COLO829 (cell line): ENCODE measurements at places on chromosomes 2 and 18.

DNA sequence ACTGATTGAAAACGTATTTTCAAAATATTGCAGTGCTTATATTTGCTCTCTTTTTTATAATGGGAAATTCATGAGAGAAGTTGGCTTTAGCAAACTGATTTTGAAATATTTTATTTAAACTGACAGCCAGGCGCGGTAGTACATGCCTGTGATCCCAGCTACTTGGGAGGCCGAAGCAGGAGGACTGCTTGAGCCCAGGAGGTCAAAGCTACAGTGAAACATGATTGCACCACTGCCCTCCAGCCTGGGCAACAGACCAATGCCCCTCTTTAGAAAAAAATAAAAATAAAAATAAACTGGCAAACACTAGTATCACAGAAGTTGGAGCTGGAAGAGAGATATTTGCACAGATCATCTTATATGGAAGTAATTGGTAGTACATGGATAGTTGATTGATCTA lies 20.7 kb downstream of the ZBTB7C start:
- no peak for DNase-seq

DNA sequence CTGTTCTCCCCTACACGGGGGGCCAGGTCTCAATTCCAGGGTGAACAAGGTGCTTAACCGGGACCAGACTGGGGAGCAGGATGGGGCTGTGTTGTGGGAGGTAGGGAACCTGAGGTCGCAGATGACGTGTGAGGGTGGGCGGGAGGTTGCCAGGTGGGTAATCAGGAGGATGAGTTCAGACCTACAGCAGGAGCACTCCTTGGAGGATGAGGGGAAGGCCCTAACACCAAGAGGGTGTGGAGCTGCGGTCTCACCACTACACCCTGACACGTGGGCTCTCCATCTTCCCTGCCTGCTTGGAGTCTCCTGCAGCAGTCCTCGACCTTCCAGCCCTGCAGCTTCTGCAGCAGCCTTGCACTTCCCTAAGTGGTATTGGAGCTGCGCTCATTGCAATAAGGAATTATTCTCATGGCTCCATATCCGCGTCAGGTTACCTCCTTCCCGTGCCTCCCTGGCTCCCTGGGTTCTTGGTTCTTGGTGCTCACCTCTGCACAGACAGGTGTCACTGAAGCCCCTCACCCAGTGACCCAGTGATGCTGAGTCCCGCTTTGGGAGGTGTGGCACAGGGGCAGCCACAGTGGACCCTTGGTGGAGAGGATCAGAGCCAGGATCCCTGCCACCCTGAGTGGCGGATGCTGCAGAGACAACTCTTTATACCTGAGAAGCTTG lies 15.5 kb downstream of the SH3BP4 start:
- no peak for DNase-seq

- no peak for DNase-seq
Observed at GRCh38 chr2:134140251-134140661, 113.6 kb upstream of the MGAT5 start.

DNA sequence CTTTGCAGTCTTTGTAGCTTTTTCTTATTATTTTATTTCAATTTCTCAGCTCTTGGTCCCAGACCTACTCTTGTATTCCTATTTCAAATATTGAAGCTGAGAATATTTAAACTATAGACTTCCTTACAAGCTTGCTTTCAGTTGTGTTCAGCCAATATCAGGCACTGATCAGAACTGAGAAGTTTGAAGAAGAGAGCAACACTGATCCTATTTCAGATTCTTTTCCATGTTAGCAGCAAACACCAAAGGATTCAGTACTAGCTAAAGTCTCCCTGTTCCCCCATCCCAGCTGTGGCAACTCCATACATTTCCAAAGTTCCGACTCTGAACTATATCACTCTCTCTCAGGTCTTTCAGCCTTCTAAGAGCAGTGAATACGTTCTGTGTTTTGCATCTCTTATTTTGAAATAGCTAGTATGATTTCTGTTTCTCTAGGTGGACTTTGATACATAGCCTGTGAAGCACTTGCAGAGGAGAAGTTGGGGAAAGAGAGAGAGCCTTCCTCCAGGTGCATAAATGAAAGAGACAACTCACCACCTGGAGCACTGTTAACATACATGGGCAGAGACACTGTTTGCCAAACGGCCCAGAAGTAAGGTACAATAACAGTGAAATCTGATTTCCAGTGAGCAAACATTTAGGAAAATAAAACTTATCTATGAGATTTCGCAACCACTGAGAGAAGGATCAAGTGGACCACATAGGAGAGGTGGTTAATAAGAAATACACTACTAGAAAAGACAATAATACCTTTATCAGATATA lies 135.0 kb upstream of the ZNF804A start:
- DNase-seq, result no peak

DNA sequence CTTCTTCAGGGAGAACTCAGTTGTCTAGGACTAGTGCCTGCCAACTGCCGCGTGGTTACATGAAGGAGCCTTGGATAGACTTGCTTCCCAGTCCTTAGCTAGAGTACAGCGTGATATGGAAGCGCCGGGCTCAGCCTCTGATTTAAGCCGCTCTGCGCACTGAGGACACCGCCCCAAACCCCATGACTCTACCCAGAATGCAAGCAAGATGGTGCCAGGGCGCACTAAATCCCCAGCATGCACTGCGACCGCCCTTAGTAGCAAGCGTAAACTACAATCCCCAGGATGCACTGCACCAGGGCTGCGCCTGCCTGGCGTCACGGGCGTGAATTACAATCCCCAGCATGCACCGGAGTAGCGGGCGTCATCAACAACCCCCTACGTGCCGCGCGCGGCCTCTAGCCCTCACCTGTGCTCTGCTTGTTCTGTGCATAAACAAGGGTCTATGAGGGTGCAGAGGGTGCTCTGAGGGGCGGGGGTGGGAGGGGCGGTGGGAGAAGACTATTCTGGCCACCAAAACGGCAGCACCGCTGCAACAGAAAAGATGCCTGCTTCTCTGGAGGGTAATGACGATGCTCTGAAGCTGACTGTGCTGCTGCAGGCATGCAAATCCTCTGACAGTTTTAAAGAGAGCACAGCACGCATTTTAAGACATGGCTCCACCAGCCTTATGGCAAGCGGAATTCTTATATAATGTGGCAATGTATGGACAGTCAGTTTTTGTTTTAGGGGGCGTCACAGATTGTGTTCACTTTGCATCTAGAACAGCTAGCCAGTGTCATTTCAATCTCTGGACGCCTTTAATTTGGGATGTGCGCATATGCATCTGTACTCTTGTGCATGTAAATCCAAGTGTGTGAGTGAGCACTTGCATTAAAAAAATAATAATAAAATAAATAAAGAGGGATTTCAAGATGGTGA lies 282.5 kb upstream of the MYT1L start:
- DNase-seq, result peak; percentile 78

- peak; percentile 29 for DNase-seq
Observed at GRCh38 chr2:191710411-191710900, 32.5 kb downstream of the NABP1 start.

GRCh38 chr2:17557596-17557995 lies 17.1 kb downstream of the VSNL1 start:
- no peak for DNase-seq

GRCh38 chr2:73385123-73385503 lies 523 bp upstream of the ALMS1 start:
- DNase-seq, result peak; percentile 6

DNA sequence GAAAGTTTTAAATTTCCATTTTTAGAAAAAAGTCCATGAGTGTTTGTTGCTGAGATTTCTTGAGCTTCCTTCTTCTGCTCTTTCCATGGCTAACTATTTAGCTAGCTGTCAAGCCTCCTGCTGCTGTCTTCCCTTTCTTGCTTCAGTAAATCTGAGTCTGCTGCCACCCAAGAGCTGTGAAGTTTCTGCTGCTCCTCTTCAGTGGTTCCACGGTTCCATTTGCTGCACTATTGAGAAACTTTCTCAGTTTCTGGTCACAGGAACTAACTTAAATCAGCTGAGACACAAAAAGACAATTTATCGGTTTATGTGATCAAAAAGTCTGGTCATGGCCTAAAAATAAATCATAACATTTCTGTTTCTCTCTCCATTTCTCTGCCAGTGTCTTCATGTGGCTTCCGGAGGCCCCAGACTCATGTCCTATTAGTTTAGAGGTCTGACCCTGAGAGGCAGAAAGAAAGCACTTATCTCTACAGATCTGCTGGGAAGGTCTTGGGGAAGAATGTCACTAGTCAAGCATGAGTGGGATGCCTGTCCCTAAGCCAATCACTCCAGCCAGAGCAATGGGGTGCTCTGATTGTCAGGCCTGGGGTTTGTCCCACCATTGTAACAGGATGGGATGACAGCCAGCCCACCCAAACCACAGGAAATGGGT lies 73.0 kb upstream of the ARL4C start:
- DNase-seq, result no peak

DNA sequence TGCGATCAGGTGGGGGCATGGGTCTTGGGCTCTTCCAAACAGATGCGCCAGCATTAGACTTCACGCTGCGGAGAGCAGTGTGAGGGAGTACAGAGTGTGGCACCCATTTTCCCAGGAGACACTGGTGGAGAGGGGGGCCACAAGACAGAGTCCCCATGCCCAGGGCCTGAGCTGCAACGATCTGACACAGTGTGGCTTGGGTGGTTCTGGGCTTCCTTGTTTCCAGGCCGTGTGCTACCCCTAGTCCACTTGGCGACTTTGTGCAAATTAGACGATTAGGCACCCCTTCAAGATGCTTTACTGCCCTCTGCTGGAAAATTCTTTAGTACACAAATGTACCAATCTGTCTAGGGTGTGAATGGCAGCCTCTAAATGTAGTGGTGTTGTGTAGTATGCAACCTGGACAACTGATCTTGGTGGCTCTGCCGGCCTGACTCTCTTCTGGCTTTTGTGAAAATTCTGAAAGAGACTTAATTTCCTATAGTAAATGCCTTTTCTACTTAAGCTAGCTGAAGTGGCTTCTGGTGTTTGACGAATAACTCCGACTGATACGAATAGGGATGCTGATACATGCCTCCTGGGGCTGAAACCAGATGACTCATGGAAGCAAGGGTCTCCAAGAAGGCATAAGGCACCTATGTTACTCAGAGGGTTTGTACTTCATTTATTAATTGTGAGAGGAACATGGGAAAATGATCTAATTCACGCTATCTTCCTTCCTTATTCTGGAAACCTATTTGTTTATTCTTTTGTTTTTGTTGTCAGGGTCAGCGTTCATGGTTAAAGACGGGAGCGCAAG lies 92.3 kb upstream of the SMAD2 start:
- peak; percentile 71 for DNase-seq

GRCh38 chr2:55865096-55865835 lies 58.3 kb downstream of the EFEMP1 start:
- no peak for DNase-seq

DNA sequence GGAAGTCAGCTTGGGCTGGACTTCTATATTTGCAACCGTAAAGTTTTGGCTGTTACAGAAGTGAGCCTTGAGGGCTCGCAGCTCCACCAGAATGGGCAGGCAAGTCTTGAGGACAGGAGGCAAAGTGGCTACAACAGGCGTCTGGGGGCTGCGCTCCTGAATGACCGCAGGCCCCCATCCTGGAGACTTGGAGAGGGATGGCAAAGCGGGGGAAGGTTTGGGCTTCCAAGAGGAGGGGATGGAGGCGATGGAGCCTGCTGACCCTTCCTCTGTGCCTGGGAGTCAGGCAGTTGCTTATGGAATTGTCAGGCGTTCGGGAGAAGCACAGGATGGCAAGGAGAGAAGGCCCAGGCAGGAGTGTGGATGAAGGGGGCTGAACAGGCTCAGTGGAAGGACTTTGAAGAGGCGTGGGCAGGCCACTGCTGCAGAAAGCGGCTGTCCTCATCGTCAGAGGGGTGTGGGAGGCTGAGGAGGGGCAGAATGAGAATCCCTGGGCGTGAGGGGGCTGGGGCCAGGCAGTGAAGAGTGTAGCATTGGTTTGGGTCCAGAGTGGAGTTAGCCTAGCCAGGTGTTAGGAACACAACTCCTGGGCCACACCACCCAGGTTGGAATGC lies 72.3 kb downstream of the INHBB start:
- DNase-seq, result no peak

- DNase-seq, result peak; percentile 32
Observed at GRCh38 chr2:70132244-70133126, 45.2 kb downstream of the PCBP1 start.

- no peak for DNase-seq
Observed at GRCh38 chr18:62611453-62612288, 88.8 kb downstream of the ZCCHC2 start.

DNA sequence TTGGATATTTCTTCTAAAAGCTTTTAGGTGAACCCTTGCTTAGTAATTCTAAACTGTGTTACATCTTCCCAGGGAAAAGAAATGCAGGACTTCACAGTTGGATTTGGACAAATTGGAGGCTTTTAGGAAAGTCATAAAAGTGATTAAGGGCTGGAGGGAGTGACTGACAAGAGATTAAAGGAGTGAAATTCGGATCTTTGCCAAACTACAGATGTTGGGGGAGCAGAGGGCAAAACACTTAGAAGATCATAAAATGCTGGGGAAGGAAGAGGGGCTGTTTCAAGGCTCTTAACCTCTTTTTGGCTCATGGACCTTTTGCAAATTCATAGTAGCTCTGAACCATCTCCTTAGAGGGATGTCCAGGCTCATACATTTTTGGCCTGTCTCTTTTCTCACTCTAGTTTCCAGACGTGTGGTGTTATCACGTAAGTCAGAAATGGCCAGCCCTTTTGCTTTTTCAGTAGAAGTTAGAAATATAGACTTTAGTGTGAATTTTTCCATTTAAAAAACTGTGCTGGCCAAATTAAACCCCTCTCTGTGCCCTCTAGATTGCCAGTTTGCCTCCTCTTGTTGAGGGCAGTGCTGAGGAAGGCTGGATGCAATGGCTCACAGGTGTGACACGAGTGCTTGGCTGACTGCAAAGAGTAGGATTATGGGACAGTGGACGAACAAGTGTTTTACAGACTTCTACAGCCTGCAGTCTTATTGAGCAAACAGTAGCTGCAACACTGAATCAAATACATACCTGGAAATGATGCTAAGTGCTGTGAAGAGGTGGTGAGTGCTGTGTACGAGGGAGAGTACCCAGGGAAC lies 109.9 kb downstream of the LYPD6B start:
- no peak for DNase-seq

DNA sequence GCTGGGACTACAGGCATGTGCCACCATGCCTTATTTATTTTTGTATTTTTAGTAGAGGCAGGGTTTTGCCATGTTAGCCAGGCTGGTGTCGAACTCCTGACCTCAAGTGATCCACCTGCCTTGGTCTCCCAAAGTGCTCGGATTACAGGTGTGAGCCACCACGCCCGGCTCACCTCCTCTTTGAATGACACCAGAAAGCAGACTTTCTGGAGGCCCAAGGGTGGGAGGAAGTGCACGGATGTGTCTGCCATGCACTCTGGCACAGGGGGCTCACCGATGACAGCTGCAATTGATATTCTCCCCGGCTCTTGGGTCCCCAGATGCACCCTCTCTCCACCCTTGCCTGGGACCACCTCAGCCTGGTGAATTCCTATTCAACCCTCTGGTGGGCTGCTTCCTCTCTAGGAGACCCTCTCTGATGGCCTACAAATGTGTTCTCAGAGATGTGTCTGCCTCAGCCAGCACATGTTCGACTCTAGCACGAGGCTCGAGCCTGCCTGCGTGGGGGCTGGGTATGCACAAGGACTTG lies 87.3 kb downstream of the SEPTIN10 start:
- DNase-seq, result no peak

- DNase-seq, result no peak
Observed at GRCh38 chr2:16639431-16639830, 26.2 kb downstream of the CYRIA start.

GRCh38 chr2:216633616-216634369 lies 573 bp downstream of the IGFBP2 start:
- DNase-seq, result no peak

GRCh38 chr2:171889333-171889732 lies 4.7 kb downstream of the SLC25A12 start:
- DNase-seq, result no peak
